Stimulated activated naive CD4-positive, alpha-beta T cell treated with Interleukin-2 at 50 U/mL for 16 hours (primary cell): ENCODE measurements at places on chromosomes 11 and 22.

GRCh38 chr11:57073128-57073527 is 84.4 kb downstream of the OR5AK2 start:
- no peak for DNase-seq

DNA sequence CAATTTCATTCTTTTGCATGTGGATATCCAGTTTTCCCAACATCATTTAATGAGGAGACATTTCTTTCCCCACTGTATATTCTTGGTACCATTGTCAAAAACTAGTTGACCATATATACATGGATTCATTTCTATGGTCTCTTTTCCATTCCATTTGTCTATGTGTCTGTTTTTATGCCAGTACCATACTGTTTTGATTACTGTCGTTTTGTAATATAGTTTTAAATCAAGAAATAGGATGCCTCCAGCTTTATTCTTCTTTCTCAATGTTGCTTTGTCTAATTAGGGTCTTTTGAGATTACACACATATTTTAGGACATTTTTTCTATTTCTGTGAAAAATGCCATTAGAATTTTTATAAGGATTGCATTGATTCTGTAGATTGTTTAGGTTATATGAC is 177.5 kb upstream of the POU2AF2 start:
- DNase-seq: no peak

DNA sequence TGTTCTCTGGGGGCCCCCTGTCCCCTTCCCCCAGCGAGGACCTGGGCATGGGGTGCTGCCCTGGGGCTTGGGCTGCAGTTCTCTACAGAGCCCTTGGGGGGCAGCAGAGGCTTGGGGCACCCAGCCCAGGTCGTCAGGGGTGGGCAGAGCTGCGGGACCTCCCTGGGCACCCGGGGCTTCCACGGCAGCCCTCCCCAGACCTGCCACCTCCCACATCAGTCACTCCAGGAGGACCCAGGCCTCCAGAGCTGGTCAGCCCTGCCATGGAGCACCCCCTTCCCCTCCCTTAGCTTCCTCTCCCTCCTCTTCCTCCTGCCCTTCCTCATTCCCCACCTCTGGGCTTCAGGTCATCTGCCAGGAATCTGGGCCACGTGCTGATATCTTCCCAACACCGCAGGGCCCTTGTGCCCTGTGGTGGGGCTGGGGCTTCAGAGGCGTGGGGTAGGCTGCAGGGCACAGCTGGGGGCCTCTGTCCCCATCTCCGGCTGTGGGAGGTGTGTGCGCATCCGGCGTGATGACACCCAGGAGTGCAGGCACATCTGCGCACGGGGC is 5.8 kb downstream of the TSPAN4 start:
- DNase-seq: peak; percentile 54

GRCh38 chr22:28002863-28003565 is 84.0 kb upstream of the PITPNB start:
- no peak for DNase-seq

DNA sequence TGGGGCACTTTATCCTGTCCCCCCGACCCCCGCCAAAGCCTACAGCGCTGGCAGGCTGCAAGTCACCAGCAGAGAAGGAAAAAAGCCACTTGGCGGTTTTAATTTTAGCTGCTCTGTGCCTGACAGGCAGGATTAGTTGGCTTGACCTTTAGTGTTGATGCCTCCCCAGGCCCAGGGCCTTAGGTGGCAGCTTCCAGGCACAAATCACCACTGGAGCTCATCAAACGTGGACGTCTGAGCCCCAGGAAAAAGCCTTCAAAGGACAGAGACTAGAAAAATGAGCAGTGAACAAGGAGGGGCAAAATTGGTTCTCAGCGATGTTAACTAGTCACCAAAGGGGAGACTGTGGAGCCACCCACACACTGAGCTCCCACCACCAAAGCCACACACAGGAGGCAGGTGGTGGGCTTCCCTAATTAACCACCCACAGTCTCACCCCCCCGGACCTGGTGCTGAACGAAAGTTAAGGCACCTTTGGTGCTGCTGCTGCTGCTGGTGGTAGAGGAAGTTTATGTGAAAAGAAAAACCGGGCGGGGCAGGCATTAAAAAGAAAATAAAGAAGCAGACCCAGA is 4.4 kb upstream of the PYGM start:
- peak; percentile 47 for DNase-seq

- DNase-seq: no peak
Observed at GRCh38 chr11:25068451-25068850, 571.6 kb downstream of the LUZP2 start.

DNA sequence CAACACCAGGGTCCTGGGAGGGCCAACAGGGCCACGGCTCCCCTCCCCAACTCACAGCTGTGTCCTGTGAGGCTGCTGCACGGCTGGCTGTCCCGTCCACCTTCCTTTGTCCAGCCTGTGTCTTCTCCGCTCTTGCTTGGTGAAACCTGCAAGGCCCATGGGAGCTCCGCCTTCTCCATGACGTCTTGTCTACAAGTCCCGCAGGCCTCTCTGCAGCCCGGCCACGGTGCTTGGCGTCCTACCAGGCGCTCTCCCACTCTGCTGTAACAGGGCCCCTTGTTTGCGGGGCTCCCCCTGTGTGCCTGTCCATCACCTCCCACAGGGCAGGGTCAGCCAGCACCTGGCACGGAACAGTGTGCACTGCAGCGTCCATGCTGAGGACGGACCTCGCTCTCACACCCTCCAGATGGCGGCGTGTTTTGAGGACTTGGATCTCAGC is 866.8 kb downstream of the TBC1D22A start:
- no peak for DNase-seq

- no peak for DNase-seq
Observed at GRCh38 chr22:30575859-30576258, 1.4 kb upstream of the GAL3ST1 start.

DNA sequence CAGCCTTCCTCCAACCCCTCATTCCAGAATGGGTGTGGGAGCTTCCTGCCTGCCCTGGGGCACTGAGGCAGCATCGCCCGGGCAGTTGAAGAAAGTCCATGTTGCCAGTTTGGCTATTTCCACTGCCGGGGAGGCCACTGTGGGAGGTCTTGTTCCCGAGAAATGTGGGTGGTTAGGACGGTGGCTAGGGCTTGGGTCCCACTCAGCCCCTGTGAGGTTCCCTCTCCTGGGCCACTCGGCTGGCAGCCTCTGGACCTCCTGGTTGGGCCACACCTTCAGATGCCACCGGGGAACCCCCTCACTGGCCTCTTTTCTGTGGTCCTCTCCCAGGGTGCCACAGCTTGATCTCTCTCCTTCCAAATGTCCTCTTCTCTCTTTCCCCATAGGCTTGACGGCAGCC is 5.1 kb upstream of the PPP6R3 start:
- DNase-seq: no peak

GRCh38 chr11:15673408-15673831 is 558.7 kb downstream of the INSC start:
- DNase-seq: no peak

DNA sequence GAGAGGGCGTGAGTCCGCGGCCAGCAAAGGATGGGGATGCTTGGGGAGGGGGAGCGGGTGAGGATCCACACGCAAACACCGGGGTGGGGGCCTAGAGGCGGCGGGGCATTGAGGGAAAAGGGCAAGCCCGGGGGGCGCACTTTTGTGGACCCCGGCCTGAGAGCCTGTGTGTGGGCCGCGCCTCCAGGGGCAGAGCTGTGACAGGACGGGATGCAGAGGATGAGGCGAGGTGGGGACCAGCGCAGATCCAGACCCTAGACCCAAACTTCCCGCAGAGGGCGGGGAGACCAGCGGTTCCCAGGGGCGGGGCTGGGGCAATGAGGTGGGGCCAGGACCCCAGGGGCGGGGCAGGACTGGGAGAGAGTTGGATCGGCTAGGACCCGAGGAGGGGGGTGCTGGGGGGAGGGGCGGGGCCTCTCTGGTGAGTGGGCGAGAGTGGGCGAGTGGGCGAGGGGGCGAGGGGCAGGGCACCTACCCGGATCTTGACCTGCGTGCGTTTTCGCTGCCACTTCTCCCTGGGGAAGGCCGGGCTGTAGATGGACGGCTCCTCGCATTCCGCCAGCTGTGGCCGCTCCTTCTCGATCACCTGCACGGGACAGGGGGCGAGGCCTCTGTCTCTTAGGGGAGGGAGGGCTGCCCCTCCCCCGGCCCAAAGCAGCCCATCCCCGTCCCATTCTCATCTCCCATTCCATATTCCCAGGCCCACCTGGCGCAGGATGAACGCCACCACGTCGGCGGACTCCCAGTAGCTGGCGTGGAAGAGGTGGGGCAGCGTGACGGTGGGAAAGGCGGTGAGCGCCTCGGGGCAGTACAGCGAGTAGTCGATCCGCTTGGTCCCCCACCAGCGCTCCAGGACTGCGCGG is 10.6 kb downstream of the PITPNM1 start:
- no peak for DNase-seq

GRCh38 chr11:40882301-40882700 is 577.2 kb downstream of the LRRC4C start:
- DNase-seq: no peak

- DNase-seq: no peak
Observed at GRCh38 chr11:65414776-65415498, 7.7 kb upstream of the NEAT1 start.
